ENCODE measurements at places on chromosomes 12 and 14.

GRCh38 chr14:33851931-33852330 is 98.9 kb downstream of the EGLN3 start:
- no peak for DNase-seq

- no peak for DNase-seq
These were observed 618 bp upstream of the PGAM5 start for GRCh38 chr12:132710043-132710404.

- no peak for DNase-seq
These were observed 55.5 kb downstream of the PHLDA1 start for GRCh38 chr12:75976113-75976512.

DNA sequence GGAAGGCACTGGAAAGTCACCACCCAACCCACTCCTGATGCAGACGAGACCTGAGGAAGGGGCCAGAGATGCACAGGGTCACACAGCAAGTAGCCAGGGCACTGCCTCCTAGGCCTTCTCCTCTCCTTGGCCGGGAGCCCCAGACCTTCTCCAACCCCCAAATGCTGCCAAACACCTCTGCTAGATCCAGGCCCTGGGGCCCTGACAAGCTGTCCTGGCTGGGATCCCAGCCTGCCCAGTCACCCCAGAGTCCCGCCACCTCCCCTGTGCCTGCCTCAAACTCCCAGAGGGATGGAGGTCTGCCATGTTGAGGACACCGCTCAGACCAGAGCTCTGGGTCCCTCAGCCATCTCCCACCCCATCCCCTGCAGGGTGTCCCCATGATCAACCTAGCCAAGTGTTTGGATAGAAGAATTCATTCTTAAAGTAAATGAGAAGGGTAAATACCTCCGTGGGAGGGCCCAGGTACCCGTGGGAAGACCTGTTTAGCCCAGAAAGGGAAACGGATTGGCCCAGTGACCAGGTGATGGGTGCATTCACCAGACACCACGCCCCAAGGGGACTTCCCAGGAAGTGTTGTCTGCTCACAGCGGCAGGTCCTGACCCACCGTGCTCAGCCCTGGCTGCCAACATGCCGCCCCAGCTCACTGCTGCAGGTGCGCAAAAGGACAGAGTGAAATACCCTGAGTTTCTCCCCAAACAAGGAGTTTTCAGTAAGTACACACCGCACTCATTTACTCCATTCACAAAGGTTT is 4.6 kb upstream of the DIO3 start:
- DNase-seq, result no peak

DNA sequence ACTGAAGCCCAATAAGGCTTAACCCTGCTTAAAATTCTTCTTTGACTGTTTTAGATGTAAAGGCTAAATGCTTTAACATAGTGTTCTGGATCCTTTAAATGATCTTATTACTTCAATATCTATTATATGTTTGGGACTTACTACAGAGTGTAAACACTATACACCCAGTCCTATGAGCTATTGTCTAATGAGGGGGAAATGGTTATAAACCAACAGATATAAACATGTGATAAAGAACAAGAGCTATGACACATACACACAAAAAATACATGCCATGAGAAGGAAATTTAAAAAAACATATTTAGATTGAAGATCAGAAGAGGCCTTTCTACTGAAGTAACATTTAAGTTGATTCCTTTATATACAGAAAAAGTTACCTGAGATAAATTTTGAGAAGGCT is 505.1 kb downstream of the FOXG1 start:
- no peak for DNase-seq

- DNase-seq, result no peak
These were observed 6.7 kb downstream of the DDX47 start for GRCh38 chr12:12819752-12820311.

DNA sequence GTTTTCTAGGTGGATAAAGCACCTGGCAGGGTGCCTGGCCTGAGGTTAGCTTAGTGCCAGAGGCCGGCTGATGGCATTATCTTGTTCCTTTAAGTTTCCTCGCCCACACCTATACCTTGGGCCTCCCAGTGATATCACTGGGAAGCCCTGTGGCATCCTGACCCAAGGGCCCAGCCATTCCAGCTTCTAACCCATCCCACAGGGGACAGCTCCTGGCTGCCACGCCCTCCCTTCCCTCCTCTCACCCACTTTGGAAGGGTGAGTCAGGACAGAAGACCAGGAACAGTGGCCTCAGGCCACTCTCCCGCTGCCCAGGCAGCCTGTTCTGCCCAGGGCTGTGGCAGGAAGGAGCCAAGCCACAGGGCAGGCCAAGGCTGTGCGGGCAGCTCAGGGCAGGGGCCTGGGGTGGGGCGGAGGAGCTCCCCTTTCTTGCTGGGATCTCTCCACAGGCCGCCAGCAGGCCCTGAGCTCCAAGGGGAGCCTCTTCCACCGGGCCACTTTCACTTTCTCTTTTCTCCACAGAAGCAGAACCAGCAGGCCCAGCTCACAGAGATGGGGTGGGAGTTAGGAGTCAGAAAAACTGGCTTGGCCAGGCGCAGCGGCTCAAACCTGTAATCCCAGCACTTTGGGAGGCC is 75.1 kb downstream of the IRF2BPL start:
- DNase-seq, result no peak

GRCh38 chr14:57820581-57820980 is 45.3 kb downstream of the SLC35F4 start:
- no peak for DNase-seq

- no peak for DNase-seq
These were observed at the start of gene CDC42BPB for GRCh38 chr14:103057372-103058163. TSS of gene CDC42BPB (minus strand) at chr14:103057549. CDS start at chr14:103057173, 376 bp downstream.

DNA sequence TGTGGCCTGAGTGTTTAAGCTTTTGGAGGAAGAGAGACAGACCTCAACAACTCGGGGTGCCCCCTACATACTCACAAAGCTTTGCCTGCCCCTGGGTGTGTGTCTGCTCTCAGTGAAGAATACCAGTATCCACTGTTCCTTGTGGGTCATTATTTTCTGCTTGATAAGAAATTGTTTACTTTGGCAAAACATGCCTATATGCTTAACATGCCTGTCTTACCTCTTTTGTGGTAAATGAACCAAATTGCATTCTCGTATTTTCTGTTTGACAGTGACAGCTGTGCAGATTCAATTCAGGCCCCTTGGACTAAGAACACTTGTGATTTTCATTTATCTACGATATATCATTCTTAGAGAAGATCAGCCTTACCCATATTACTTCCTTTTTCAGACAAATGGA is 50.6 kb upstream of the REP15 start:
- DNase-seq, result no peak

DNA sequence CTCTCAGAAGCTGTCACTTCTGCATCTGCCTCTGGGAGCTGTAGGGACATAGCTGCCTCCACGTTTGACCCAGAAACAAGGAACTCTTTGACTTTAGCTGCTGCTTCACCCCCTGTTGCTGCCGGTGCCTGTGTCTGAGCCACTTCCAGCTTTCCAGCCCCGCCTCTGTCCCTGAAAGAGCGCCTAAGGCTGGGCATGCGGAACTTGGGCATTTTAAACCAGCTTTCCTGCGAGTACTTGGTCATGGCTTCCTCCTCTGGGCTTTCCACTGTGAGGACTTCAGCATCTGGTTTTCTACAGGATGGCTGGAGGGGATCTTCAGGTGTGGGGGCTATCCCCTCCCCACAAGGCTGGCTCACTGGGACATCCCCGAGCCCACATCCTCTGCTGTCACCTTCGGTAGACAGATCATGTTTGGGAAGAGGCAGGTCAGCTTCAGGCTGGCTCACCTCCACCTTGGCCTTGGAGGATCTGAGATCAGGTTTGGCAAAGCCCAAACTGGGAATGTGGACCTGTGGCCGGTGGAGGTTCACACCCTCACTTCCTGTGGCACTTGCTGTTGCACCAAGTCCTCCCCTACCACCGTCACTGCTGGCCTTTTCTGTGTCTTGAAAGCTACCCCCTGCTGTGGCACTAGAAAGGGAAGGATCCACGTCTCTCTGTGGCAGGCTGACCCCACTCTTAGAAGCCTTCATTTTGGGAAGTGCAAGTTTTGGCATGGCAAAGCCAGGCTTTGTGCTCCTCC is 15.2 kb downstream of the PLD4 start:
- DNase-seq, result no peak

GRCh38 chr12:22321638-22322037 is 12.9 kb downstream of the ST8SIA1 start:
- DNase-seq, result no peak

GRCh38 chr14:39430762-39431415 is 1.3 kb downstream of the FBXO33 start:
- no peak for DNase-seq

DNA sequence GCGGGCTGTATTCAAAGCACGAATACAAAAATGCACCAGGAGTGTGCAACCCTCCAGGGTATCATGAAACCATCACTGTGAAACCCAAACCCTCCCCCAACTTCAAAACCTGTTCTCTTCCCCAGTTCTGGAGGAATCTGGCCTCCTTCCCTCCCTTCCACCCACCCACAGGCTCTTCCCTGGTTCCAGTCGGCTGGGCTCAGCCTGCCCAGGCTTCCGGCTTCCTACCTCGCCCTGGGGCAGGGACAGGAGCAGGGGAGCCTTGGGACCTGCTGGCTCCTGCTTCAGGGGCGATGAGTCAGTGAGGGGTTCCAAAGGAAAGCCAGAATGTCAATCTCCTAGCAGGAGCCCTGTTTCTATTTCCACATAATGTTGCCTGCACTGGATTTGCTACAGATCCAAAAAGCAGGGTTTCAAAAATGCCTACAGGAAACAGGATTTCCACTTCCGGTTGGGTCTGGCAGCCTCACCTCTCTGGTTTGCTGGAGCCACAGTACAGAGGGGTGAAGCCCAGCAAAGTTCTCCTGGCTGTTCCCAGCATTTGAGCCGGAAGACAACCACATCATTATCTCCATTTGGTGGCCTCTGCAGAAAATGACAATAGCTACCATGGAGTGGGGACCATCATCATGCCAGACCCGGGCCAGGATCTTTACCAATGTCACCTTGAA is 278.3 kb downstream of the DPF3 start:
- no peak for DNase-seq

DNA sequence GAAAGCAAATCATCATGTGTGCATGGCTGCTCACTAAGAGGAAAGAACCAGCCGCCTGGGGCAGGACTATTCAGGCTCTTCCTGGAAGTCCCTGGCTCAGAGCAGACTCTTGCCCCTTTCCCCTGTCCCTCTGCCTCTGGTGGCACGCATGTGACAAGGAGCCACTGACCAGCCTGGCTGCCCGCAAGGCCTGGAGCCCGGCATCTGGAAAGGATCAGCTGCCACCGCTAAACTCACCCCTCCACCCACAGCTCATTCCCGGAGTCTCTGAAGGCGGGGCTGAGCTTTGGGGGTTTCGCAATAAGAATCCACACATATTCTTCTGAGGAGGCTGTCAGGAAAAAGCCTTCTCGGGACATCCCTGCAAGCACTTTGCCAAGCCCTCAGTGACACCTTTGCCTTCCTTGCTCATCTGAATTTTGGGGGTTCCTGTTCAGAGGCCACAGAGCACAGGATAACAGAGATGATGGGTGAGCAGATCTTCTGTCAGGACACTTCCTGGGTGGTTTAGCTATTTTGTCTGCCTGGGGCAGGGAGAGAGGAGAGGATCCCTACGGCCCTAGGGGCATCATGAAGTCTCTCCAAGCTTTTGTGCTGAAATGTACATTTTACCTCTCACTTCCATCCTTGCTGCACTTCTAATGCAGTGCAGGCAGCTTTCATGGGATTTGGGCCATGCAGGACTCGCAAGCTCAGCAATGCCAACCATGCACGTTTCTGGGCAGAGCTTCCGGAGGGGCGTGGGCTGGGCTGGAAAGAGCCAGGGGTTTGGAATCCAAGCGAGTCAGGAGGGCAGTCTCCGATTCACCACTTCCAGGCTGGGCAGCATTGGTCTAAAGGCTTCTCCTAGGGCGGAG is 124.8 kb upstream of the MAP1LC3B2 start:
- no peak for DNase-seq

DNA sequence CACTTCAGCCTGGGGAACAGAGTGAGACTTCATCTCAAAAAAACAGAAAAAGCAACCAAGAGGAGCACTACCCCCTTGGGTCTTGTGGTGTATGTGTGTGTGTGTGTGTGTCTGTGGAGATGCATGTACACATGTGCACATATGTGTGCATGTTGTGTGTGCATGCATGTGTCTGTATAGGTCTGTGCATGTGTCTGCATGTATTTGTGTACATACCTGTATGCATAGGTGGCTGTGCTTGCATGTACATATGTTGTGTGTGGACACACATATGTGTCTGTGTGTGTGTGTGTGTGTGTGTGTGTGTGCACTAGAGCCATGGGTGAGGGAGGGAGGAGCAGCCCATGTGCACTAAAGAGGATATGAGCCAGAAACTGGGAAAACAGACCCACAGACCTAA is 49.1 kb downstream of the ARL6IP4 start:
- no peak for DNase-seq

DNA sequence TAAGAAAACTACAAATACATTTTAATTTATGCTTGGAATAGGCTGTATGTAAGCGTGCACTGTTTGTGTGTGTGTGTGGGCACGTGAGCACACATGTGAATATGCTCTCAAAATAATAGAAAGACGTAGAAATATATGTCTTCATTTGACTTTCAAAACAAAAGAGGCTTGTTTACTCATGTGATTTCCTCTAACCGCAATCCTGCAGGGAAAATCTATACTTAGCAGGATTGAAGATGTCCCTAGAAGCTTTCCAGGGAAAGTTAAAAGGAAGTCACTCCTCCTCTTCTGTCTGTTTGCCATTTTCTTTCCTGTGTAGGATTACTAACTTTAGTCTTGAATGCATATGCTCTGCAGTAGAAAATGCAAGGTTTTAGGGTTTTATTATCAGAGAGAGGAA is 404.7 kb downstream of the MDGA2 start:
- no peak for DNase-seq

DNA sequence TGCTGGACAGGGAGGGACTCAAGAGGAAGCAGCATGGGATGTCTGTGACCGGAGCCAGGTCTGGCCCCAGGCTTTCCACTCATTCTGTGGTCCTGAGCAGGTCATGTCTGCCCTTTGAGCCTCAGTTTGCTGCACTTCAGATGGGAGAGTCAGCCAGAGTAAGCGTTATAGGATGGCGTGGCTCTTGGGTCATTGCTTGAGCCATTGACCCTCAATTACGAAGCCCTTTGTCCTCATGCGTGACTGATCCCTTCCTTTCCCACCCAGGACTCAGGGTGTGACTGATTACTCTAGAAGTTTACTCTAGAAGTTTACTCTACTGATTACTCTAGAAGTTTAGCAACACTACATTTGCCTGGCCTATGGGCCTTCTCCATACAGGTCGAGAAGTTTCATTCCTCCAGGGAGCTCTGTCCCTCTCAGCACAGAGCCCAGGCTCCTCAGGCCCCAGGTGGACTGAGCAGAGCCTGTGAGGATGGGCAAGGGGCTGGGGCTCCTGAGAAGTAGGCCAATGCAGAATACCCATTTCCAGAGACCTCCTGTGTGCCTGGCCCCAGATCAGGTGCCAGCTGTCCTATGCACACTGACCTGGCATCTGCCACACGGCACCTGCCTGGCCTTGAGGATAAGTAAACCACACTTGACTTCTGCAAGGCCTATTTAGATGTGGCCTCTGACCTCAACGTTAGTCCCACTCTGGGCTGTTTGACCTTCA is 7.6 kb upstream of the IFI27 start:
- no peak for DNase-seq

DNA sequence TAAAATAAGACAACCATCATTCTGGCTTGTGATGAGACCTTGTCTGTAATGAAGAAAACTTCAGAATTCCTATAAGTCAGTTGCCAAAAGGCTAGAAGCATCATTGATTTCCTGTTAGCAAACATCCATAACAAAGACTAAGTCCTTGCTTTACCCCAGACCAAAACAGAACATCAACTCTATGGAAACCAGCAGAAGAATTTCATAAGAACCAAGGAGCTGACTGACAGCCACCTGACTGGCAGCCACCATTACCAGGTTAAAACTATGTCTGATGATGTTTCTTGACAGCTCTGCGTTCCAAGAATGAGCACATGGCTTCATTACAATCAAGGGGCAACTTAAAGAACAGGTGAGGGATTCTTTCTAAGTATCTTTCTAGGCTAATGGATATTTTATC is 29.3 kb downstream of the HECTD4 start:
- no peak for DNase-seq

Data from stimulated activated CD8-positive, alpha-beta memory T cell treated with anti-CD3 and anti-CD28 coated beads, Interleukin-15, amount 100 ng/mL, for 24 hours (primary cell).